ENCODE measurements at places on chromosomes 6 and 20. TPM values are rescaled to one million over a fixed set of nuclear protein-coding genes. Genes with fewer than 3 reads are reported as not detected.
A peak's percentile ranks its signal among the peaks of the same experiment; 100 is the strongest.

The HEY2 gene
- total RNA-seq: 6.6 TPM

DNA sequence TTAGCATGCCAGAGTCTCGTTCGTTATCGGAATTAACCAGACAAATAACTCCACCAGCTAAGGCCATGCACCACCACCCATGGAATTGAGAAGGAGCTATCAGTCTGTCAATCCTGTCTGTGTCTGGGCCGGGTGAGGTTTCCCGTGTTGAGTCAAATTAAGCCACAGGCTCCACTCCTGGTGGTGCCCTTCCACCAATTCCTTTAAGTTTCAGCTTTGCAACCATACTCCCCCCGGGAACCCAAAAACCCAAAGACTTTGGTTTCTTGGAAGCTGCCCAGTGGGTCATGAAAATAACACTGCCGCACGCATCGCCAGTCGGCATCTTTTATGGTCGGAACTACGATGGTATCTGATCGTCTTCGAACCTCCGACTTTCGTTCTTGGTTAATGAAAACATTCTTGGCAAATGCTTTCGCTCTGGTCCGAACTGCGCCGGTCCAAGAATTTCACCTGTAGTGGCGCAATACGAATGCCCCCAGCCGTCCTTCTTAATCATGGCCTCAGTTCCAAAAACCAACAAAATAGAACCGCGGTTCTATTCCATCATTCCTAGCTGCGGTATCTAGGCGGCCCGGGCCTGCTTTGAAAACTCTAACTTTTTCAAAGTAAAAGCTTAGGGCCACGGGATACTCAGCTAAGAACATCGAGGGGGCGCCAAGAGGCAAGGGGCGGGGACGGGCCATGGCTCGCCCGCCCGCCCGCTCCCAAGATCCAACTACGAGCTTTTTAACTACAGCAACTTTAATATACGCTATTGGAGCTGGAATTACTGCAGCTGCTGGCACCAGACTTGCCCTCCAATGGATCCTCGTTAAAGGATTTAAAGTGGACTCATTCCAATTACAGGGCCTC, 1958.5 kb upstream of the DEFB115 start:
- no peak overlapping the region for H3K4me3 ChIP-seq
- no peak for DNase-seq
- no peaks in the 10 kb centered on the region for H3K4me1 ChIP-seq
- H3K36me3 ChIP-seq: peaks cover 21% of the 10 kb centered on the region
- no peaks in the 10 kb centered on the region for H3K27me3 ChIP-seq

DNA sequence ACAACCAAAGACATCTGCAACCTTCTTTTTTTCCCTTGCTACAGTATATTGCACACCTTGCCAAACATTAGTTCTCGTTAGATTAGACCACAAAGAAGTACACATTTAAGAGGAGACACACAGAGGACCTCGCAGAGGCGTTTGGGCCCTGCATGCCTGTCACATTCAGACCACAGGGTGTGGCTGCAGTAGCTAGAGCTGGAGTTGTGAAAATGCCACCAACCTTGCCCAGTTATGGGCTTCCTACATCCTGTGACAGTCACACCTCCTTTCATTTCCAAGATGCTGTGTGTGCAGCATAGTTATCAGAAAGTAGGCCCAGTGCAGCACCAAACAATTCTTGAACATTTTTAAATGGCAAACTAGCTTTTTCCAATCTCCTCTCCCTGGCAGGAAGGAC, 2.4 kb downstream of the SYNE1 start:
- no peaks in the 10 kb centered on the region for H3K36me3 ChIP-seq

- H3K27ac ChIP-seq: no peak overlapping the region
- no peaks in the 10 kb centered on the region for H3K27me3 ChIP-seq
- no peaks in the 10 kb centered on the region for H3K4me1 ChIP-seq
- DNase-seq: no peak
- H3K4me3 ChIP-seq: no peak overlapping the region
Observed at GRCh38 chr20:38109591-38110524, 55.2 kb downstream of the TGM2 start.

DNA sequence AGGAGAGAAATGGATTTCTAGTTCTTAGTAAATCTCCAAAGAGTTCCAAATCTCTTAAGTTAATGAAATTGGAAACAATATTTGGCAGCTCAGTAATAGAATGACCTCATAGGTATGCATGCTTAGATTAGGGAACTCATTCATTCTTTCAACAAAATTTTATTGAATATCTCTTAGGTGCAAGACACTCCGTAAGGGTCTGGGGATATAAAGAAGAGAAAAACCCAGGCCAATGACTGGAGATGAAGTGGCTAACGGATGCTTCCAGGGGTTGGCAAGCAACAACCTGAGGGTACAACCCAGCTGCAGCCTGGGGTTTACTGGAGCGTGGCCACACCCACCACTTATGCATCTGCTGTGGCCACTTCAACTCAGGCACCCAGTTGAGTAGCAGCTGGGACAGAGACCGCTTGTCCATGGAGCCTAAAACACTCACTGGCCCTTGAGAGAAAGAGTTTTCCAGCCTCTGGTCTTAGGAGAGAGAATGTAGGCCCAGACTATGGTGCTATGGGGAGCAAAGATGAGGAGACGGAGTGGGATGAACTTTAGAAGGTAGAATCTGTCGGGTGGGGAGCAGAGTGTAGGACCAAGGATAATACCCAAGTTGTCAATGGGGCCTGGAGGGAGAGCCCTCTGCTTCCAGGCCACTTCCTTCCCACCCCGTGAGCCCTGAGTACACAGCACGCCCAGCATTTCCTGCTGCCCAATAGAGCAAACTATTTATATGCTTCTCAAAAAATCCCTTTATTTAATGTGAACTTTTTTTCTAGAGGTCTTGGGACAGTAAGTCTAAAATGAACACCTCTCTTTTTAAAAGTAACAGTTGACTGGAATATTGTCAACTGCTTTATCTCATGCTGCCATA, 46.8 kb upstream of the PXDC1 start:
- no peaks in the 10 kb centered on the region for H3K36me3 ChIP-seq
- H3K4me3 ChIP-seq: no peak overlapping the region
- H3K4me1 ChIP-seq: peaks cover 5% of the 10 kb centered on the region
- H3K27me3 ChIP-seq: no peaks in the 10 kb centered on the region
- H3K27ac ChIP-seq: no peak overlapping the region

GRCh38 chr6:102619585-102619984, 1226.1 kb downstream of the GRIK2 start:
- H3K27ac ChIP-seq: no peak overlapping the region
- peaks cover 14% of the 10 kb centered on the region for H3K36me3 ChIP-seq
- H3K4me1 ChIP-seq: no peaks in the 10 kb centered on the region

DNA sequence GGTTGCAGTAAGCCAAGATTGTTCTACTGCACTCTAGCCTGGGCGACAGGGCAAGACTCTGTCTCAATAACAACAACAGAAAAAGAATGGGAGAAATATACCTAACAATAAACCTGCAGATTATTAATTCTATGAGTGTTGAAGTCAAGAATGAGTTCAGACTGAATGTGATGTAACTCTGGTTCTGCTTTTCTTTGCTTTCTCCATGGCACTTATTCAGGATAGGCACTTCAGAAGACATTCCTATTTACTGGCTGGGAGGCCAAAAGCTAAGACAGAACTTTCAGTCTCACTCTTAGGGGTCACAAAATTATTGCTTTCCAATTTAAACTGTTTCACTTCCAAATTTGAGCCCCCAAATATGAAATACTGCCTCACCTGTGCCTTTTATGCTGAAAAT, 15.7 kb upstream of the PRIM2 start:
- H3K4me1 ChIP-seq: no peaks in the 10 kb centered on the region
- no peaks in the 10 kb centered on the region for H3K27me3 ChIP-seq
- no peak for DNase-seq
- no peaks in the 10 kb centered on the region for H3K36me3 ChIP-seq
- no peak overlapping the region for H3K27ac ChIP-seq

The SPTLC3 gene
- total RNA-seq: 0.42 TPM

The THEMIS gene
- not detected for total RNA-seq

The ASIP gene
- total RNA-seq: not detected

The HLA-DQB1 gene
- total RNA-seq: 39.2 TPM

DNA sequence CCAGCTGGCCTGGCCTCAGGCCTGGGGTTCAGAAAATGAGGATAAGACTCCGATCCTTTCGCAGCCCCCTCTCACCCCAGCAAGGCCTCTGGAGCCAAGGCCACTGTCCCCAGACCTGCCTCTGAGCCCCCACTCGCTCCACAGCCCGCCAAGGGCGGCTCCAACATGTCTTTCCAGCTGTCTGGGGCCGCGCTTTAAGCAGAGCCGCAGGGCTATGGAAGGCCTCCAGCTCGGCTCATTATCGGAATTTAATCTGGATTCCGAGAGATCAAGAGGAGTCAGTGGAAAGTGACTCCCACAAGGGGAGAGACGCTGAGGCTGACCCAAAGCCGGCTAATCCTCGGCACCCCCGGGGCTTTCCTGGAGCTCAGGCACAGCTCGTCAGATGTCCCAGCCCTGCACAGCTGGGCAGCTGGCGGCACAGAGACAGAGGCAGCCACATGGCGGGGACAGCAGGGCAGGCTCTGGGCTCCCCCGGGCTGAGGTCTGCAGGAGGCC, 41.8 kb downstream of the BMP7 start:
- 0 out of 2 replicates have a peak, but pooled peaks cover 2% of the 10 kb centered on the region for H3K4me1 ChIP-seq
- H3K36me3 ChIP-seq: no peaks in the 10 kb centered on the region
- DNase-seq: no peak
- H3K27ac ChIP-seq: no peak overlapping the region

The SOD2 gene
- total RNA-seq: 80.5 TPM

DNA sequence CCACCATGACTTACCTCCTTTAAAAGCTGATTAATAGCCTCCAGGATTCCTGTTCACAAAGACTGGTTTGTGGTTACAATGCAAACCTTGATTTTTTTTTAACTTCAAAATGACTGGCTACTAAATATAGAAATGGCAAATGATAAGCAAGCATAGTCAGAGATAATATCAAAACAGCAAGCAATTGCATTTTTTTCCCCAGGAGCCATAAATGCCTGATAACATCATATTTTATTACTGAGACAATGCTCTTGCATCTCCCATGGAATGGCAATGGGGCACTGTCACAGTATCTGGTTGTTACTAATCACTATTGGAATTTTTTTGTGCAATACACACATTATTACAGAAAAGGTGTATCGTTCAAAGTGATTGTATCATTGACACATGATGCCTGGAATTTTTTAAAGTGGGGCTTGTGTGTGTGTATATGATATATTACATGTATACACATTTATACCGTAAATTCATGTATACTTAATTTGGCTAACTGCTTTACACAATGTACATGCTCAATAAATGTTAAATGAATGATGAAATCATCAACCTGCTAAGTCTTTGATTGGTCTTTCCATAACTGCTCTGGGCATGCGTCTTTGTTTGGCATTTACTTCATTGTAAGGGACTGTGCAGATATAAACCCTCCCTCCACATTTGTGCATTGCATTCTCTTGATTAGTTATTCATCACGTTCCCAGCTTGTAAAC, 980 bp upstream of the SALL4 start:
- peak overlapping the region; percentile 98 for H3K4me3 ChIP-seq
- no peak for DNase-seq
- no peaks in the 10 kb centered on the region for H3K4me1 ChIP-seq

DNA sequence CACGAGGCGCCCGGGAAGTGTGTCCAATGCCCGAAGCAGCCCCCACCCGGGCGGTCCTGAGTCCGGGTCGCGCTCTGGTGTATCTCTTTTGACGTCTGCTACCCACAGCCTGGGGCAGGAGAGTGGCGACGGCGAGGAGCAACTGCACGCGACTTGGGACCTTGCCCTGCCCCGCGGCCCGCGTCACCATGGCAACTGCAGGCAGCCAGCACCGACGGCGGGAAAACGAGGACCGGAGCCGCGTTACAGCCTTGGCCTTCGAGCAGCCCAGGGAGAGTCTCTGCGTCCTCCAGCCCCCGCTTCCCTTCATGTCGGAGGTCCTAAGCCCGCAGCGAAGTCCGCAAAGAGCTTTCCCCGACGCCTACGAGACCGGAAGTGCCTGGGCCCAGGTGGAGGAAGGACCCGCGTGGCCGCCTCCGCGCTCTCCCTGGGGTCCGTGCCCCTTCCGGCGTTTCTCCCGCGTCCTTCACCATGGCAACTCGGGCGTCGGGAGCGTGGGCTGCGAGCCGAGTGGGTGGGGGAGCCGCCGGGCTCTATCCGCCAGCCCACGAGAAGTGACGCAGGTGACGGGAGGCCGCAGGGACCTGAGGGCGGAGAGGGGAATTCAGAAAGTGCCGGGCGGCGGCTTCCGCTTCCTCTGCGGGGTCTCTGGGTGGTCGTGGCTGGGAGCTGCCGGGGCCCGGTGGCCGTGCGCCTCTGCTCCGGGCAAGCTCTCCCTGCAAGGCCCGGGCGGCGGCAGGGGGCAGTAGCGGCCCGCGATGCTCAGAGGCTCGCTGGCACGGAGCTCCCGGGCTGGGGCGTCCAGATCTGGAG, 88.6 kb upstream of the TGM3 start:
- H3K4me1 ChIP-seq: no peaks in the 10 kb centered on the region
- H3K4me3 ChIP-seq: peak overlapping the region; percentile 83
- H3K27me3 ChIP-seq: no peaks in the 10 kb centered on the region
- DNase-seq: peak; percentile 85
- no peaks in the 10 kb centered on the region for H3K36me3 ChIP-seq
- no peak overlapping the region for H3K27ac ChIP-seq

GRCh38 chr6:25585225-25585624, 66.8 kb upstream of the SCGN start:
- no peak overlapping the region for H3K27ac ChIP-seq
- H3K4me1 ChIP-seq: no peaks in the 10 kb centered on the region
- no peak for DNase-seq
- H3K27me3 ChIP-seq: no peaks in the 10 kb centered on the region
- H3K36me3 ChIP-seq: peaks cover 19% of the 10 kb centered on the region

The SMPDL3A gene
- total RNA-seq: 0.68 TPM

GRCh38 chr6:1809291-1809988, 199.7 kb downstream of the FOXC1 start:
- H3K4me3 ChIP-seq: no peak overlapping the region
- DNase-seq: no peak
- no peaks in the 10 kb centered on the region for H3K27me3 ChIP-seq
- H3K4me1 ChIP-seq: no peaks in the 10 kb centered on the region
- H3K27ac ChIP-seq: no peak overlapping the region
- no peaks in the 10 kb centered on the region for H3K36me3 ChIP-seq

DNA sequence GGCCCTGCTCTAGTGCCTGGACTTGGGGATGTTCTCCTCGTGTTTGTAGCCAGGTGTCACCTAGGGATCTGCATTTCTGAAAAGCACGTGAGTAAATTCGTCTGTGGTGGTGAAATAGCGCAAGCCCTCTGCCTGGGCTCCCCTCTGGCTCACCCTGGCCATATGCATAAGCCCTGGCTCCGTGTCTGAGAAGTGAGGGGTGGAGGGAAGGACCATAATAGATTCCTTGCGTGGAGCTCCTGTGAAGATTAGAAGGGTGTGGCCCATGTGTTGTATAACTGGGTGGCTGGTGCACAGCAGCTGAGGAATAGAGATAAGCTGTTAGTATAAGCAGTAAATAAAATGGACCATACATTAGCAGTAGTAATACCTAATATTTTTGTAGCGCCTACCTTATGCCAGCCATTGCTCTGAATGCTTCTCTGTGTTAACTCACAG, 4.8 kb downstream of the BCAS1 start:
- no peak for DNase-seq

DNA sequence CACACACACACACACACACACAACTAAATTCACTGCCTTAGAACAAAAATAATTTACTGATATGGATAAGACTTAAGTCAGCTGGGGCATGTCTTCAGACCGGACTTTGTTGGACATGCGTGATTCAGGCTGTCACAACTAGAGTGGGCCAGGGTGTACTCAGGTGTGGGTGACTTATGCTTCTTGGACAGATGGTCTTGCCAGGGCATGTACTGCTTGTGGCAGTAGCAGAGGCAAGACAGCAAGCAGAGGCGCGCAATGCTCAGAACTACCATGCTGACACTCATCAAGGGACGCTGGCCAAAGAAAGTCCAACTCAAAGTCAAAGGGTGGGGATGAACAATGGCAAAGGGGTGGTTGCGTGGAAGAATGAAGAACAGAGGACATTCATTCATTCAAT, 437.5 kb downstream of the CBLN4 start:
- no peaks in the 10 kb centered on the region for H3K4me1 ChIP-seq
- DNase-seq: no peak
- H3K36me3 ChIP-seq: no peaks in the 10 kb centered on the region
- H3K27ac ChIP-seq: no peak overlapping the region
- H3K27me3 ChIP-seq: no peaks in the 10 kb centered on the region
- no peak overlapping the region for H3K4me3 ChIP-seq

The SOX4 gene
- 108 TPM for total RNA-seq

Measured in H9 (cell line).